Pericardium fibroblast (primary cell): ENCODE measurements at places on chromosomes 5 and 9. TPM values are rescaled to one million over a fixed set of nuclear protein-coding genes. Genes with fewer than 3 reads are reported as not detected.

CCNO gene
- not detected in 2 replicates for total RNA-seq

PCDHA3 gene
- 0.12 TPM in 1 of 2 replicates, not detected in the other for total RNA-seq

TMEM252 gene
- not detected in 2 replicates for total RNA-seq

ZNF883 gene
- 2.5 and 4.5 TPM in 2 replicates for total RNA-seq

UBE2QL1 gene
- total RNA-seq = under 0.01 TPM in 1 of 2 replicates, not detected in the other

C5orf34 gene
- 0.58 and 1.4 TPM in 2 replicates for total RNA-seq

SNCAIP gene
- 1.8 and 2.1 TPM in 2 replicates for total RNA-seq

PCSK5 gene
- 5.7 and 8.9 TPM in 2 replicates for total RNA-seq

GABRA6 gene
- total RNA-seq = not detected in 2 replicates

VLDLR gene
- total RNA-seq = 14.0 and 19.3 TPM in 2 replicates

SIT1 gene
- total RNA-seq = not detected in 2 replicates

TAF11L5 gene
- total RNA-seq = not detected in 2 replicates

FREM1 gene
- 0.17 and 1.8 TPM in 2 replicates for total RNA-seq

TAF11L10 gene
- not detected in 2 replicates for total RNA-seq

ADCY2 gene
- total RNA-seq = 1.4 TPM in 1 of 2 replicates, not detected in the other

DMGDH gene
- total RNA-seq = 0.93 and 3.3 TPM in 2 replicates

EQTN gene
- total RNA-seq = not detected in 2 replicates

NPR3 gene
- total RNA-seq = 10.3 and 35.3 TPM in 2 replicates

SPATA31E1 gene
- total RNA-seq = not detected in 2 replicates

PCDHB14 gene
- total RNA-seq = 0.70 TPM in 1 of 2 replicates, not detected in the other

TMEM174 gene
- total RNA-seq = not detected in 2 replicates

PLEKHG4B gene
- total RNA-seq = not detected in 2 replicates

NOTCH1 gene
- total RNA-seq = 9.4 and 13.8 TPM in 2 replicates

TPRN gene
- 12.4 and 16.1 TPM in 2 replicates for total RNA-seq

PCDHA13 gene
- total RNA-seq = not detected in 2 replicates

SMU1 gene
- total RNA-seq = 11.6 and 15.7 TPM in 2 replicates

GNA14 gene
- total RNA-seq = 0.09 and 13.7 TPM in 2 replicates

ARSI gene
- 3.3 and 7.2 TPM in 2 replicates for total RNA-seq

MCTP1 gene
- 1.1 and 1.7 TPM in 2 replicates for total RNA-seq

LCP2 gene
- not detected in 2 replicates for total RNA-seq

CCDC192 gene
- total RNA-seq = 0.93 and 2.0 TPM in 2 replicates

CNTNAP3B gene
- total RNA-seq = 2.7 and 4.8 TPM in 2 replicates

CENPH gene
- 2.6 and 3.4 TPM in 2 replicates for total RNA-seq

OMD gene
- 10.7 and 22.1 TPM in 2 replicates for total RNA-seq

ANKRD18B gene
- total RNA-seq = not detected in 2 replicates

COL23A1 gene
- total RNA-seq = 0.60 TPM in 1 of 2 replicates, not detected in the other

CA9 gene
- 0.77 and 2.9 TPM in 2 replicates for total RNA-seq

HSPB3 gene
- total RNA-seq = 2.6 TPM in 1 of 2 replicates, not detected in the other

BNC2 gene
- 14.6 and 19.5 TPM in 2 replicates for total RNA-seq

CCL19 gene
- not detected in 2 replicates for total RNA-seq

ENG gene
- 74.1 and 186 TPM in 2 replicates for total RNA-seq

PCDHGA12 gene
- 18.8 and 27.2 TPM in 2 replicates for total RNA-seq

NIPBL gene
- 16.2 and 16.5 TPM in 2 replicates for total RNA-seq
